ENCODE measurements at places on chromosomes 6 and 20.

DNA sequence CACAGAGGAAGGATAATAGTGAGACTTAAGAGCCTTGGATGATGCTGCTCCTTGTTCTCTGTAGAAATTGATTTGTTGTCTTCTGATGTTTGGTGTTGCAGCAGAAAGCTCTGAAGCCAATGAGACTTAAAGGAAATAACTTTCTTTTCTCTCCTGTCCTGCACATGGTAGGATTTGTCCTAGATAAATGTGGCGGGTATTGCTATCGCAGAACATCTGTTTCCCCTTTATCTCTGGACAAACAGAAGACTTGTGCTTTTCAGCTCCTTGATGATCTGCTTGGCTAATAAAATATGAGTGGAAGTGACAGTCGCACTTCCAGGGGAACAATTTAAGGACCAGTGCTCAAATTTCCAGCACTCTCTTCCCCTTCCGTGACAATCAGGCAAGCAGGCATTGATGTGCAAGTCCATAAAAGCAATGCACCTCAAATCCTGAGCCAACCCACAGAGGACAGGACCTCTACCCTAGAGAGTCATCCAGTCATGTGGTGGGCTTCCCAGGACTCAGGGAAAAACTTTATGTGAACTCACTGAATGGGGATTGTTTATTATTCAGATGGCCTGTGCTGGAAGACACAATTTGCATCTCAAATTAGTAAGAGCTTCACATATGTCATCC, 9.9 kb upstream of the NCR2 start:
- DNase-seq: no peak

DNA sequence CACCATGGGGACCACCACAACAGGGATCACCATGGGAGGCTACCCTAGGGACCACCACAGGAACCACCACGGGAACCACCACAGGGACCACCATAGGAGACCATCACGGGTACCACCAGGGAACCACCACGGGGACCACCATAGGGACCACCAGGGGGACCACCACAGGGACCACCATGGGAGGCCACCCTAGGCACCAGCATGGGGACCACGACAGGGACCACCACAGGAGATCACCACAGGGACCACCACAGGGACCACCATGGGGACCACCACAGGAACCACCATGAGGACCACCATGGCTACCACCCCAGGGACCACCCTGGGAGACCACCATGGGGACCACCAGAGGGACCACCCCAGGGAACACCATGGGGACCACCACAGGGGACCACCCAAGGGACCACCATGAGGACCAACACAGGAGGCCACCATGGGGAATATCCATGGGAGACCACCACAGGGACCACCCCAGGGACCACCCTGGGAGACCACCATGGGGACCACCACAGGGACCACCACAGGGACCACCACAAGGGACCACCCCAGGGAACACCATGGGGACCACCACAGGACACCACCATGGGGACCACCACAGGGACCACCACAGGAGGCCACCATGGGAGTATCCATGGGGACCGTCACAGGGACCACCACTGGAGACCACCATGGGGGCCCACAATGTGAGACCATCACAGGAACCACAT, 67.6 kb upstream of the MPC1 start:
- no peak for DNase-seq

- no peak for DNase-seq
These were observed 100.0 kb downstream of the RAMACL start for GRCh38 chr6:166486536-166486880.

- no peak for DNase-seq
These were observed 35.2 kb upstream of the BLCAP start for GRCh38 chr20:37562695-37563480.

GRCh38 chr6:71254323-71254722, 34.3 kb upstream of the OGFRL1 start:
- DNase-seq: no peak

GRCh38 chr6:125722886-125723285, 26.5 kb upstream of the HEY2 start:
- DNase-seq: no peak

- peak; percentile 93 for DNase-seq
These were observed 71.8 kb upstream of the TMEM181 start for GRCh38 chr6:158488065-158488464.

GRCh38 chr6:12923644-12924235, 207.2 kb downstream of the PHACTR1 start:
- no peak for DNase-seq

- no peak for DNase-seq
These were observed 783.0 kb upstream of the GJE1 start for GRCh38 chr6:141349710-141350109.

GRCh38 chr6:18439581-18439980, 52.4 kb downstream of the RNF144B start:
- no peak for DNase-seq

DNA sequence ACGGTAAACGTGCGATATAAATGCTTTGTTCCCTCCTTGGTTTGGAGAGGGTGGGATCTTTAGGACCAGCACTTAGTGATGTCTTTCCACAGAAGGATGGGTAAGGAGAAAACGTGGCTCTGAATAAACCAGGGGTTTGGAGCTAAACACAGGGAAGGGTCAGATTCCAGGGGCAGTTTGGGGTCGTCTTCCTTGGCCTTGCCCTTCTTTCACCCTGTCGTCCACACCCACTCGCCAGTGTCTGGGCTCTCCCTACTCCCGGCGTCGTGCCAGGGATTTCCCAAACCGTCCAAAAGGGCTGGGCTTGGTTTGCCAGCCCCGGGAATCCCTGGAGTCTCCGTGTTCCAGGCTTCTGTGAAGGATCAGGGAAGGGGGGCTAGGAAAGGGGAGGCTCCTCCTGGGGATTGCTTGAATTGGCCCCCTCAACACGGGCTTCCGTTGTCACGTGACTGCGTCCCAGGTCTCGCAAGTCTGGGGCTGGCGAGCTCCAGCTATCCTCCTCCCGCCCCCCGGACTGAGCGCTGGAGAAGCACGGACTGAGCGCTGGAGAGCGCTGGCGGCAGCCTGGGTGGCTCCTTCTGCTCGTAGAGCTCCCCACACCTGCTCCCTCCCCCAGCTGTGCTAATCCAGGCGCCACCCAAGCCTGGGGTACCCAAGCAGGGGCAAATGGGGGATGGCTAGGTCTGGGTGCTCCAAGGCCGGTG, 9.4 kb upstream of the ARMC12 start:
- peak; percentile 51 for DNase-seq

- DNase-seq: no peak
These were observed 3.1 kb downstream of the HS3ST5 start for GRCh38 chr6:114339706-114340105.

- no peak for DNase-seq
These were observed 950.1 kb downstream of the EPHA7 start for GRCh38 chr6:92469186-92469828.

DNA sequence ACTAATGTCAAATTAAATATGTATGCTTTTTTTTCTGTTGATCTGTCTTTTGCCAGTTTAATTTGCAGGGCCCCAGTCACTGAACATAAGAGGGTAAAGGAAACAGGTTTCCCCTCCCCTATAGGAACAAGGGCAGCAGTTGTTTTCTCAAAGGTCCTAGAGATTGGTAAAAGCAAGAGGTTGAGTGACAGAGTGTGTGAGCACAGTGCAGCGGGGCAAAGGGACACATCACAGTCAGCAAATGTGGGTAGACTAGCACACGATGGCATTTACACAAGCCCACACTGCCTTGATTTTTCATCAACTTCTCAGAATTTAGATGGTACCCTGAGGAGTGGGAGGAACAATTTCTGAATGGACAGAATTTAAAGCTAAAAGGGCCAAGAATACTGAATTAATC, 138.7 kb upstream of the MYLIP start:
- no peak for DNase-seq

- no peak for DNase-seq
These were observed 14.6 kb downstream of the KHDC1 start for GRCh38 chr6:73248192-73248903.

DNA sequence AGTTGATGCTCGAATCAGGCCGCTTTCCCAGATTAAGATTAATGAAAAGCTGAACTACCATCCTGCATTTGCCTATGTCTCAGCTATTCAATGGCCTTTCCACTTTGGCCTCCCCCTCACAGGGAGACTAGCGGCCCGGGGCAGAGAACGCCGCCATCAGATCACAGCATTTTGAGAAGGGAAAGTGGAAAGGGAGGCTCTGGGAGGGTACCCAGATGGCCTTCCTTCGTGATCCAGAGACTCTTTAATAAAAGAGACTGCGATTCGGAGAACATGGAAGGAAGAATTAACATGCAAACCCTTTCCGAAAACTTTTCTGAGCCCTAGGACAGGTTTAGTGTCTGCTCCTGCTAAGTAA, 533 bp downstream of the MRPS18A start:
- DNase-seq: no peak

- DNase-seq: no peak
These were observed 4.3 kb downstream of the HLA-DPA1 start for GRCh38 chr6:33069021-33069738.

GRCh38 chr6:11712760-11713159, 65.8 kb downstream of the ADTRP start:
- peak; percentile 41 for DNase-seq

- DNase-seq: no peak
These were observed at the start of gene TREML4 for GRCh38 chr6:41228096-41228495. Gene TREML4, plus strand, starts transcription at chr6:41228349. Its CDS starts 79 bp downstream, at chr6:41228428.

GRCh38 chr6:5813625-5814027, 193.1 kb downstream of the NRN1 start:
- DNase-seq: no peak

- DNase-seq: peak; percentile 39
These were observed 37.0 kb upstream of the POU3F2 start for GRCh38 chr6:98797217-98797994.

DNA sequence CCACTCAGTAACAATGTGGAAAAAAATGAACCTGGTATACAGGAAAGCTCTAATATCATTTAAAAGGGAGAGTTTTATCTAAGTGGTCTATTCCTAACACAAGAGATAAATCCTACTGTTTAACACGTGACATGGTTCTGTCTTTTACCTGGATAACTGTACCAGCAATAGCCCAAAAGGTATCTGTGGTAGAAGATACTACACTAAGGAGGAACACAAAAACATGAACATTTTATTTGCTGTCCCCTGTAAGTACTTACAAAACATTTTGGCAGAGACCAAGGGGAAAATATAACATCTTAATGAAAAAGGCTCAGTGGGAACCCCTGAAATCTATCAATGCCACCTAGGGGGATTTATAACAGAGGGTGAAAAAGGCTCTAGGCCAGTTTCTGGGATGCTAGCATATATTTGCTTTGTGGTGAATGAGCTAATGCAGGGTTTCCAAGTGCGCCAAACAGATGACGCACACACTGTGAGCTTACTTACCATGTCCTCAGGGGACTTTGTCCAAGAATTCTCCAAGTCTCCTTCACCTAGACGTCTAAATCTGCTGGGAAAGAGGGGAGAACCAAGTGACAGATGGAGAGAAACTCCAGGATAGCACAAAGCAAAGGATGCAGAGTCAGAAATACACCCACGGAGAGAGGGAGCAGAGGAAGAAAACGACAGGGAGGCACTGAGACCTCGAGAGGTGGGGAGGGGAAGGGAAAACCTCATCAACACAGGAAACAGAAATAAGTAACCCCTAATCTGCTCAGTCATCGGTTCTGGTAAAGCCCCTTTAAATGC, 147.9 kb upstream of the PRND start:
- peak; percentile 96 for DNase-seq

DNA sequence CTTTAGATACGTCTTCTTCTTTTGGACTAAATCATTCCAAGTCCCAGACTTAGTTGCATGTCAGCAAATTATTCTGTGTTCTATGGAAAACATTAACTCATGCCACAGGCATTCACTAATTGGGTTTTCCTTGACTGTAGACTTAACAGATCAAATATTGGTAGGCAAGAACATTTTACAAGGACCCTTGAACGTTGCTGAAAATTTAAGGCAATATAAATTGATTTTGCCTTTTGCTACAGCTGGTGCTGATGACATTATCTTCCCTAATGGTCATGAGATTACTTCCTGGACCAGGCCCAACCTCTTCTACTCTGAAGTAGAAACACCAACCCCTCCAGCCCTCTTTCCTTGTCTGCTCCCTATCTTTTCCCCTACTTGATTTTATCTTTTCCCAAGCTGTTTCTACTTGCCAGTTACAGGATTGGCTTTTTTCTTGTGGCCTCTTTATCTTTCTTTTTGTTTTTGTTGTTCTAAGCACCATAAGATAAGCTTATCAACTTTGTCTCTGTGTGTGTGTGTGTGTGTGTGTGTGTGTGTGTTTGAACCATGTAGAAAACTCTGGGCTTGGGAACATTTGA, 514.0 kb upstream of the SOX4 start:
- DNase-seq: no peak

DNA sequence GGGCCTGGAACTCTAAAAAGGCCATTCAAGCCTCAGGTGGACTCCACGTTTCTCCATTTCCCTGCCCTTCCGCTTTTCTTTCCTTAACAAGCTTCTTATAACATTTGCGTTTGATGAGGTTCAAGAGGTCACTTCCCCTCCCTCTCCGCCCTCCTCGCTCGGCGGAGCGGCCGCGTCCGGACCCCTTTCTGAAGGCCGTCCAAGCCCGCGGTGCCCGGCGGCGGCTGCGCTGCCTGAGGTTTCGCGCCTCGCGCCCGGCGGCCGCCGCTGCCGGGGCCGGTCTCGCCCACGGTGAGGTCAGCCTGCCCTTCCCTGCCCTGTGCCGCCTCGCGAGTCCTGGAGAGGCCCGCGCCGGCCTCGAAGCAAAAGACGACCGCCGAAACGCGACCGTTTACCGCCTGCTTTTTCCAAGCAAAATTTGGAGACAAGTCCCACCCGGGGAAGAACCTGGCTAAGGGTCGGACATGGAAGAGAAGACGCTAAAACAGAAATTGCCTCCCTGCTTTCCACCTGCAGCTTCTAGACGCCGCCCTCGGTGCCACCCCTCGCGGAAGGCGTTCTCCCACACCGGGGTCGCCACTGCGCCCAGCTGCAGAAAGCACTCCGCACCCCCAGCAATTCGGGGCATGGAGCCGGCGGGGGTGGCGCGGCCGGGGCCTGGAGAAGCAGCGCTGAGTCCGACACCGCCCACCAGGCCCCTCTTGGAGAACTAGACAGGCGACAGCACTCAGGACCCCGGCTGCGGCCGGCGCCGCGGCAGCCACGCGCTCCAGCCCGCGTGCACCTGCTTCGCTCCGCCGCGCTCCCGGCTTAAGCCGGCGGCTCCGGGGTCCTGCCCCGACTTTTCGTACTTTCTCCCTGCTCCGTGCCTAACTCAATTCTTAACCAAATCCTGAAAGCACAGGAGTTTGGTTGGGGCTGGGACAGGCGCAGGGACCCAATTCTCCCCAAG, 11.0 kb upstream of the FOXF2 start:
- no peak for DNase-seq

DNA sequence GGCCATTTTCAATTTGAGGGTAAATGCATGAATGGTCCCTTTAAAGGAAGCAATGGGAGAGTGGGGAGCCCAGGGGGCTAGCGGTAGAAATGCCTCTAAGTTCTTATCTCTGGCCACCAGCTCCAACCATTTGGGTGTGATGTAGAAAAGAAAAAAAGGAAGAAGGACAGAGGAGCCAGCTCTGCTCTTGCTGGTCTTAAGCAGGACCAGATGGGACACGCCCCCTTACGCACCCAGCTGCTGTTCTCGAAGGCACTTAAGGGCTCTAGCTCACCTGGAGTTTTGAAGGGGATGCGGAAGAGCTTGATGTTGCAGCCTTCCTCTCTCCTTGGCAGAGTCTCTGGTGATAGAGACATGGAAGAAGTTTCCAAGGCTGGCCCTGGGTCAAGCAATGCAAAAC, 59.5 kb upstream of the RNF144B start:
- DNase-seq: no peak
